Astrocyte (in vitro differentiated cells and primary cell): ENCODE measurements at places on chromosomes 3 and 15. TPM values are rescaled to one million over a fixed set of nuclear protein-coding genes. Genes with fewer than 3 reads are reported as not detected.

TERC gene
- 0.86 and 1.2 TPM in 2 replicates for total RNA-seq

SSUH2 gene
- not detected in 2 replicates for total RNA-seq

CHL1 gene
- total RNA-seq: not detected in 2 replicates

- DNase-seq: no peak
- no peaks in the 10 kb centered on the region for H3K27me3 ChIP-seq
- H3K4me1 ChIP-seq: no peaks in the 10 kb centered on the region
- no peak overlapping the region for H3K4me3 ChIP-seq
These were observed 36.7 kb upstream of the BDH1 start for GRCh38 chr3:197592361-197593045.

DNA sequence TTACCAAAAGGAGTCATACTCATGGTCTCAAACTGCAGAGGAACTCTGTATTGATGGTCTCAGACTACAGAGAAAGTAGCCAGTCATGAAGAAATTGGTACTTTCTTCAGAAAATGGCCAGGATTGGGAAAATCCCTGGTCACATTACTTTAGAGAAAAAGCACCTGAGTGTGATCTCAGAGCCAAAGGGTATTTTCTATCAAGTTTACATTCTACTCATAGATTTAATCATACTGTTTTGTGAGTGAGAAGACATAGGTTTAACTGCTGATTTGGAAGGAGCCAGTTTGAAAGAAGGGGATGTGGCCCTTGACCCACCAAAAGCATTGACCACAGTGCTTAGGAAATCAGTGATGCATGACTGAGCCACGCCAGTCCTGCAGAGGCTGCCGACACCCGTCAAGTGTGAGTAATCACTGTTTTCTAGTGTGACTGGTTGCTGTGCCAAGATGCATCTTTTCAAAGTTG lies 203.6 kb downstream of the AKAP13 start:
- H3K4me1 ChIP-seq: peaks cover 20% of the 10 kb centered on the region
- H3K36me3 ChIP-seq: peaks cover 14% of the 10 kb centered on the region
- no peaks in the 10 kb centered on the region for H3K27me3 ChIP-seq

DNA sequence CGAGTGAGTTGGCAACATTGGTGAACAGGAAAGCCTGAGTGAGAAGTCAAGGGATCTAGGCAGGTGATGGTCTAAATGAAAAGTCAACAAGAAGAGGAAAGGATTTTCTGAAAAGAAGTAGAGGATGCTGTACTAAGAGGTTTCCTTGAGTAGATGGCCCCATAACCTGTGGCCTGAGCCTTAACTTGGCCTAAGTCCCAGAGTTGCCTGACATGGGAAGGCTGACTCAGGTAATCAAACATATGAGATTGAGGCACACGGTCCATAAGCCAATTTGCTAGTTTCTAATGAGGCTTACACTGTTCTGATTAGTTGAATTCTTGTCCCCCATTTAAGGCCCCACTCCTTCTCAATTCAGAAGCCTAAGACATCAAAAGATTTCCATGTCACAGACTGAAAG lies 262.5 kb upstream of the LMCD1 start:
- H3K27me3 ChIP-seq: no peaks in the 10 kb centered on the region
- DNase-seq: no peak
- H3K4me1 ChIP-seq: no peaks in the 10 kb centered on the region
- no peak overlapping the region for H3K4me3 ChIP-seq
- no peaks in the 10 kb centered on the region for H3K36me3 ChIP-seq

GRCh38 chr3:141392416-141392815 lies 24.1 kb downstream of the ZBTB38 start:
- peaks cover 13% of the 10 kb centered on the region for H3K4me1 ChIP-seq
- H3K36me3 ChIP-seq: peaks cover 31% of the 10 kb centered on the region
- no peaks in the 10 kb centered on the region for H3K27me3 ChIP-seq
- no peak for DNase-seq
- no peak overlapping the region for H3K4me3 ChIP-seq

- peaks cover 9% of the 10 kb centered on the region for H3K36me3 ChIP-seq
- H3K4me3 ChIP-seq: no peak overlapping the region
- peak; percentile 53 for DNase-seq
- peaks cover 26% of the 10 kb centered on the region for H3K4me1 ChIP-seq
- H3K27ac ChIP-seq: peak overlapping the region; percentile 4
- H3K27me3 ChIP-seq: no peaks in the 10 kb centered on the region
These were observed 12.7 kb downstream of the TKT start for GRCh38 chr3:53243165-53243564.

GRCh38 chr15:88299497-88299896 lies 43.0 kb upstream of the NTRK3 start:
- no peak overlapping the region for H3K4me3 ChIP-seq
- H3K36me3 ChIP-seq: no peaks in the 10 kb centered on the region
- no peak for DNase-seq
- H3K27me3 ChIP-seq: peaks cover 3% of the 10 kb centered on the region
- no peaks in the 10 kb centered on the region for H3K4me1 ChIP-seq
